Esophagus muscularis mucosa (tissue), 4 donors: ENCODE measurements at places on chromosomes 7 and 10.

GRCh38 chr10:13822490-13822889, 235.7 kb downstream of the PRPF18 start:
- no peak for DNase-seq

GRCh38 chr10:44404741-44405437, 20.0 kb upstream of the CXCL12 start:
- no peak for DNase-seq

GRCh38 chr7:107471292-107472070, 1.6 kb downstream of the GPR22 start:
- no peak for DNase-seq

DNA sequence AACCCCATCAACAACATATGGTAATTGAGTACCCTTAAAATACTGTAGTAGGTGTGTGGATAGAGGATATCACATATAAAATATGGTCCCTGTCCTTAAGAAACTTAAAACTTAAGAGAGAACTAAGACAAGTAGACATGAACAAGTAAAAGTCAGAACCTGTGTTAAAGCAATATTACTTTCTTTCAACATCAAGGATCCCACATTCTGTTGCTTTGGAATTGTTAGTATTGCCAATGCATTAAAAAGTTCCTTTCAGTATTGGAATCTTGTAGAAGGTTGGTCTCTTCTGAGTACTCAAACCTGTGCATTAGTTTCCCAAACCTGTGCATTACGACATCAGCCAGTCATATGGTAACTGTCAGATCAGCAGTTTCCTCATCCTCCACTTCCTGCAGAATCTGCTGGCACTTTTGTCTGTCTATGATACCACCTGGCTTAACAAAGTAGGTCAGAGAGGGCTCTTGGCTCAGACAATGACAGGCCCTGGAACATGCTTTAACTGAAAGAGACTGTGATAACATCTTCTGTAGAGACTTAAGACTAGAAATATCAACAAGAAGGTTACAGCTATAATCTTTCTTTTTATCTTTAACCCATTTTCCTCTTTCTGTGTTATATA, 56.5 kb downstream of the CCDC71L start:
- DNase-seq: no peak

DNA sequence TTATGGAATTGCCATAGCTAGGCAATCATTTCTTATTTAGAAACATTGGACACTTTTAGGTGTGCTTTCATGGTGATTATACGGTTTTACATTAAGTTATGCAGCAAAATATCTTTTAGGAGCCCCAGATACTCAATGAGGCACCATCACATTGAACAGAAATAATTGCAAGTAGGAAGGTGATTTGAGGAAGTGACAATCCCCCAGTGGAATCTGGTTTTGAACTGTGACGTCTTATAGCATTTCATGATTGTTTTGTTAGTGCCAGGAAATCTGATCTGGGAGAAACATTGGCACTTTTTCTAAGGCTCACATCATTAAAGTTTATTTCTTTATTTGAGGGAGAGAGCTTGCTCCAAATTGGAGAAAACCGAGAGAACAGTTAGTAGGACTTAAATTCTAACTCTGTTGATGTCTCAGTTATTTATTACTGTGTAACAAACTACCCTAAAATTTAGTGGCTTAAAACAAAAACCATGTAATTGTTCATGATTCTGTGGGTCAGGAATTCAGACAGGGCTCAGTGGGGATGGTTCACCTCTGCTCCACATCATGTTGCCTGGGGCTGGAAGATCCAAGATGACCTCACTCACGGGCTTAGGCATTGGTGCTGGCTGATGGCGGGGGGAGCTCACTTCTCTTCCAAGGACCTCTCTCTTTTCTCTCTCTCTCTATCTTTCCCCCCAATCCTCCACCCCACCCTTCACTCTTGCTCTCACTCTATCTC, 78.2 kb upstream of the STEAP1B start:
- no peak for DNase-seq

DNA sequence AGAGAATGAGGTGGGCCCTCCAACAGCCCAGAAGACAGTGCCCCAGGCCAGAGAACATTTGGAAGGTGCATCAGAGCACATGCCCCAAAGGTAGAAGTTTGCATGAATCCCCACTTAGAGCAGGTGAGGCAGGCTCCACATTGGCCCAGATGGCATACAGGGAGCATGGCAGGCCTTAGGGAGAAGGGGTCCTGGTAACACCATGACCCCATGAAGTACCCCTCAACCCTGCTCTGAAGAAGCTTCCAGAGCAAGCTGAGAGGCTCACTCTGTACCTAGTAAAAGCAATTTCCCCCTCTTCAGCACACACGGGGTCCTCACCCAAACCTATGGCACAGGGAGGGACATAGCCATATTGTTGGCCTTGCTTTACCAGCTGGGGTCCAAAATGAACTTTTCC, 162.6 kb downstream of the BUB3 start:
- DNase-seq: peak; percentile 47

DNA sequence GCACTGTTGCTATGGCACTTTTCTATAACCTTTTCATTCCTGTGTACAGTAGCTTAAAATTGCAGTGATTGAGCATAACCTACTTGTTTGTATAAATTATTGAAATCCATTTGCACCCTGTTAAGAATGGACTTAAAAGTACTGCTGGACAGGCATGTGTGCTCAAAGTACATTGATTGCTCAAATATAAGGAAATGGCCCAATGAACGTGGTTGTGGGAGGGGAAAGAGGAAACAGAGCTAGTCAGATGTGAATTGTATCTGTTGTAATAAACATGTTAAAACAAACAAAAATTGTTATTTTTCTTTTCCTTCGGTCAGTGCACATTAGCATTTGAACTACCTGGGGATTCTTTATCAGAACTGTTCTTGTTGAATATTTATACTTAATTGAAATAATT, 57.1 kb upstream of the BAMBI start:
- DNase-seq: no peak

- DNase-seq: no peak
These were observed 12.6 kb downstream of the TMEM176B start for GRCh38 chr7:150787321-150788281.

- no peak for DNase-seq
These were observed 85.7 kb downstream of the MMRN2 start for GRCh38 chr10:86871563-86872183.

DNA sequence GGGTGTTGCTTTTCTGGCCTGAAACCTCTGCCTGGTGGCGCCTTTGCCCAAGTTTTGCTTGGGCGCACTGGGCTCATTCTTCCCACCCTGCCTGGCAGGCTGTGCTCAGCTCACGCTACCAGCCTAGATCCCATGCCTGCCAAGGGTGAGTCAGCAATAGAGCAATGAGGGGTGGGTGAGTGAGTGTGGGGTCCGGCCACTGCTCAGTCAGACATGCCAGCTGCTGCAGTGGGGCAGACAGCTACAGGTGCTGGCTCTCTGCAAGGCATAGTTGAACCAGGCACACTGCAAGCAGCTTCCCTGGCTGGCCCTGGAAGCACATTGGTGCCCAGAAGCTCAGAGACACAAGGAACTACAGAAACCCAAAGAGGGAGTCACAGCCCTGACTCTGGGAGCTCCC, 680.9 kb upstream of the LRRTM3 start:
- DNase-seq: no peak

GRCh38 chr10:44978570-44979280, at the start of gene DEPP1:
Gene DEPP1, minus strand, starts transcription at chr10:44978809. Its CDS starts 779 bp downstream, at chr10:44978030.
- DNase-seq: peak; percentile 98

DNA sequence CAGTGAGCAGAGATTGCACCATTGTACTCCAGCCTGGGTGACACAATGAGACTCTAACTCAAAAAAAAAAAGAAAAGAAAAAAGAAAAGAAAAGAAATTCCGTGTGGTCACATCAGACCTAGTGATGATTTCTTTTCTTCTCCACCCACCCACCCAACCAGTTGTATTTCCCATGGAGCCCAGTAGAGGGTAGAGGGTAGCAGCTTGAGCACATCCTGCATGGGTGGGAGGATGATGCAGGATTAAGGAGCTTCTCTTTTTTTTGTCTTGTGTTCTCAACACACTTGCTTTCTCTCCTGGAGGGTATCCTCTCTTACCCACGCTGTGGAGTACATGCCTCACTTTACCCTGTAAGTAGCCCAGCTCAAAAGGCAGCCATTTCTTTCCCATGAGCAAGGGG, 118.6 kb upstream of the CARD11 start:
- DNase-seq: no peak

DNA sequence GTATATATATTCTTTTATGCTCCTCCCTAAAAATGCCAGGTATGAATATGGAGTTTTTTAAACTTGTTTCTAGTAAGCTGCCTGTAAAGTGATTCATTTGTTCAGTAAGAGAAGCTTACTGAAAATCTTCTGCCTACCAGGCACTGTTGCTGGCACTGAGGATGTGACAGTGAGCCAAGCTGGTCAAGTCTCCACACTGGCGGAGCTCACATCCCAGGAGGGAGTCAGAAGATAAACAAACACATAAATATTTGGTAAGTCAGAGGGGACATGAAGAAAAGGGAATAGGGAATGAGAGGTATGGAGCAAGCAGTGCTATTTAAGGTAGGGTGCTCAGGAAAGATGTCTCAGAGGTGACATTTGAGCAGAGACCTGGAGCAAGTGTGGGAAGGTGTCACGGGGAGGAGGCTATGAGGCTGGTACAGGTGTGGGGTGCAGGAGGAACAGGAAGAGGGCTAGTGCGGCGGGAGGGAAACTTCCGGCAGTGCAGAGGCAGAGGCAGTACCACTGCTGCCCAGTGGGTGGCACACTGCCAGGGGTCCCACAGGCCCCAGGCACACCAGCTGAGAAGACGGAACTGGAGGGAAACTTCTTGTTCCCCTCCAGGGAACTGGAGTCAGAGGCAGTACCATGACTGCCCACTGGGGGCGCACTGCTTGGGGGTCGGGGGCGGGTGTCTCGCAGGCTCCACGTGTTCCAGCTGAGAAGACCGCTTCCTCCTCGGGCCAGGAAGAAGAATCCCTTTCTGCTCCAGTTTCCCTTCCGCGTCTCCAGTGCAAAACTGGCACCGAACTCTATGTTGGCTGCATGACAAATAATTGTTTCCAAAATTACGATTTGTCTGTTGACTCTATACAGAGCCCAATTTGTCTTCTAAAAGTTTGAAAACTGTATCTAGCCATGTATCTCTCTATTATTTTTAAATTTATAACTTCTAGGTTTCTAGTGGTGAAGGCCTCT, 161.0 kb downstream of the TEX36 start:
- DNase-seq: peak; percentile 17

DNA sequence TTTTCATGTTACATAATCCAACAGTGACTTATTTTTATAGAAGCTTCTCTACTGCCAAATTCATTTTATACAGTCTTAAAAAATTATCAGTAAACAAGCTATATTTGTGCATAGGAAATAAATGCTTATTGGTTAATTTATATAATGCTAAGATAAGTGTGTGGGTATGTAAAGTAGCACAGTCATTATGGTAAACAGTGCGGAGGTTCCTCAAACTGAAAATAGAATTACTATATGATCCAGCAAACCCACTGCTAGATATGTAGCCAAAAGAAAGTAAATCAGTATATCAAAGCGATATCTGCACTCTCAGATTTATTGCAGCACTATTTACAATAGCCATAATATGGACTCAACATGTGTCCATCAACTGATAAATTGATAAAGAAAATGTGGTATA, 71.1 kb downstream of the ATRNL1 start:
- no peak for DNase-seq

DNA sequence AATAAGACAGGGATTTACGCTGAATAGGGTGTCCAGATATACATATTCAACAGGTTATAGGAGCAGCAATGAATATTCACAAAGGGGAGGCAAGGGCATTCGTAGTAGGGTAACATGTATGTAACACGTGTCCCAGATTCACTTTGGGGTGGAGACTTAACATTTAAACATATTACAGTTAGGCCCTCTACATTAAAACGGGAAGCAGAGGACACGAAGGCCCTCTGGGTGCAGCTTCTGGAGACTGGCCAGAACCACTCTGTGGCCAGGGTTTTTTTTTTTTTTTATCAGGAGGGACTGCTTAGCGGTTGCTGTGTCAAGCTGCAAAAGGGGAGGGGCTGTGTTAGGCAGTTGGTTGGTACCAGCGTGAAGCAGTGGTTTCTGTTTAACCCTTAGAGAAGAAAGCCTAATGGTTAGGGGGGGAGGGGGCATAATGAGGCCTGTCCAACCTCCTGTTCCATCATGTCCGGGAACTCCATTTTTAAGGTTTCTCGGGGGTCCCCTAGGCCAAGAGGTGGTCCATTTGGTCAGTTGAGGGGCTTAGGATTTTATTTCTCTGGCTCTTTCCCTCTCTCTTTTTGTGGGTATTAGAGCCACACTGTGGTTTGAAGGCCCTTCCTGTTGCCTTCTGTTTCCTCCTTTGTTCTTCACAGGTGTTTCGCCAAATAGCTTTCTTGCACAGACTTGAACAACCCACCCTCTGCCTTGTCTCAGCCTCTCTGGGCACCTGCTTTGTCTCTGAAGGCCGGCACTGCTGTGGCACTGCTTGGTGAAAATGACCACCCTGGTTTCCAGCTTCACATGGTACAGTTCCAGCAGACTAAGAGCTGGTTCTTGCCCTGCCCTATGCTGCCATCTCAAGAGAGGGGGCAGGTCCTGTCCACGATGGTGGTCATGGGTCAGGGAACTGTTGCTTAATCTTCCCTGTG, 26.4 kb downstream of the PRF1 start:
- no peak for DNase-seq

- DNase-seq: no peak
These were observed 31.2 kb downstream of the ST7 start for GRCh38 chr7:116984511-116984910.

DNA sequence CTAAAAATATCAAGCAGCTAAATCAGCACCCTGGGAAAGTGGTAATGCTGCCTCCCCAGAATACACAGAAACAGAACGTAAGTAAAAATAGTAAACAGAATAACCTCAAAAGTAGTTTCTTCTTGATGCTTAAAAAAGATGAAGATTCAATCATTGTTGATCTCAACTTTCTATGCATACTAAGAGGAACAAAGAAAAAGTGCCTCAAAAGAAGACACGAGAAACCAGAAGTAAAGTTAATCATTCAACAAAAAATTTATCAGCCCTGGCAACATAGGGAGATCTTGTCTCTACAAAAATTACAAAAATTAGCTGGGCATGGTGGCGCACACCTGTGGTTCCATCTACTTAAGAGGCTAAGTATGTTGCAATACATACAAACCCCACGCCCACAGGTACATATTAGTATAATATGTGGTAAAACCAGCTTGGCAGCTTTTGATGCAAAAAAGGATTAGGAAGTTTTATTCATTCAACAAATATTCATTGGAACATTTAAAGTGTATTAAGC, 153.7 kb downstream of the NRBF2 start:
- DNase-seq: no peak

DNA sequence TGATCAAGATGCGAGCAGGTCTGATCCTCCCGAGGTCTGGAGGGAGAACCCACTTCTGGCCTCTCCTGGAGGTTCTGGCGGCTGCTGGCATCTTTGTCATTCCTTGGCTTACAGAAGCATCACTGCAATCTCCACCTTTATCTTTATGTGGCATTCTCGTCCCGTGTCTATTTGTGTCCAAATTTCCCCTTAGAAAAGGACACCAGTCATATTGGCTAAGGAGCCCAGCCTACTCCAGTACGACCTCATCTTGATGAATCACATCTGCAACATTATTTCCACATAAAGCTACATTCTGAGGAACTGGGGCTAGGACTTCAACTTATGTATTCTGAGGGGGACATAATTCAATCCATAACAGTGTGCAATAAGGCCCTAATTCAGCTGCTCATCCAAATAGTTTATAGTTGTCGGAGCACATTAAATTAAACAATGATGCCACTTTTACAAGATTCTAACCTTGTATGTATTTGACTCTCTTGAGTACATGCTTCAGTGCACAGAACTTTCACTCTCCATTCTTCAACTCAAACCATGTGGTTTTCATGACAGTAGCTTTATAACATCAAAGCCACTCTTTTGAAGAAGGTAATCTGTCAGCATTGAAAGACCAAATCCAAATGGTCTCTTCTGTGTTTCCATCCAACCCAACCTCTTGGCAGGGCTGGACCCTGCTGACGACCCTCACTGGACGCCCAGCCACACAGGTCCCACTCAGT, 86.2 kb upstream of the DDC start:
- no peak for DNase-seq

GRCh38 chr7:116422683-116423082, 76.9 kb upstream of the CAV2 start:
- DNase-seq: no peak
